H54 (cell line): ENCODE measurements at places on chromosomes 5 and 9.
A peak's percentile ranks its signal among the peaks of the same experiment; 100 is the strongest.

GRCh38 chr5:179376701-179377420, 31.6 kb upstream of the ADAMTS2 start:
- DNase-seq = no peak

GRCh38 chr9:33840381-33840780, 23.4 kb downstream of the UBE2R2 start:
- DNase-seq = no peak

GRCh38 chr5:50535393-50535792, 94.3 kb upstream of the EMB start:
- no peak for DNase-seq

DNA sequence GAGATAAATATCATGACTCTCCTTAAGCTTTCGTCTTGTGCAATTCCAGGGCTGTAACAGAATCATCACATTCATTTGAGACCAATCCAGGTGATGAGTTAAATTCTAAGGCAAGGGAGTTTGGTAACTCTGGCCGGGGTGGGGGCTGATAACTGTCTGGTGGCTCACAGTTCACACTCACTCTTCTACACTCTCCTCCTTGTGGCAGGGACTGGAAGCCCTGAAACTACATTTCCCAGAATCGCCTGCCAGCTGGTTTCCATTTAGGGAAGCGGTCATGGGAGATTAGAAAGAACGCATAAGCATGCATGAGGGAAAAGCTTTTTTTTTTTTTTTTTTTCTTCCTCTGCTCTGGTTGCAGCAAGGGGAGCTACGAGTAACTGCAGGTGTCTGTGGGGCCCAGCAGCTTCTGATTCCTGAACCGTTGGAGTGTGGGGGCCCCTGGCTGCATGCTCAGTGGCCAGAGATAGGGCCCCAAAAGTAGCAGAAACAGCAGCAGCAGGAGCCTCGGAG, 154.8 kb upstream of the TBC1D2 start:
- peak; percentile 28 for DNase-seq

DNA sequence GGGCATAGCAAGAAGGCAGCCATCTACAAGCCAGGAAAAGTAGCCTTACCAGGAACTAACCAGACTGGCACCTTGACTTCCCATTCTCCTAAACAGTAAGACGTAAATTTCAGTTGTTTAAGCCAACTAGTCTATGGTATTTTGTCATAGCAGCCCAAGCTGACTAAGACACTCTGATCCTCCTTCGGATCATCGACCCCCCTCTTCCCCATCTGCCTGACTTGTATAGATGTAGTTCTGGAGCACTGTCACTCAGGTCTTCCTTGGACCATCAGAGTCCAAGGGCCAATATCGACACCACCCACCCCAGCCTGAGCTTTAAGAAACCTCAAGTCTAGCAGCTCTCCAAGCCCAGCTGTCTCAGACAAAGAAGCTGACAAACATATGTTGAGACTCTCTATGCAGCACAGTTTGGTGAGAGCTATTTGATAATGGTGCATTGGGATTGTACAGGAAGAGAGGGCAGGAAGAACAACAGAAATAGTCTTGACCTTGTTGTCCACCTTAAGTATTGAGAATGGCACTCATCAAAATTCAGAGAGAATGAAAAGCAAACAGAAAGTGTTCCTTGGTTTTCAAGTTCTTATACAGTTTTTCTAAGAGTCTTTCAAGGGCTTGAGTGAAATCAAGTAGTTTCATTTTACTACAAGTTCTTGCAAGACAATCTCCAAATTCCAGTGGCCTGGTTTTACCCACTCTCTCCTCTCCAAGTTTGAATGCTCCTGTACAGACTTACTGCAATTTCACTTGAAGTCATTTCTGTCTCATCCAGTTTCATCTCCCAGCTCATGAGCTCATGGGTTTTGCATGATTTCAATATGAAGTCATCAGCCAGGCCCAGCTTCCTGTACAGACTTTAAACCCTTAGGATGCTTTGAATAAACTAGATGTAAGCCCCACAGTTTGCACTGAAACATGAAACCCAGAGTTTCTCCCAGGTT, 122.3 kb upstream of the RAI14 start:
- peak; percentile 35 for DNase-seq

DNA sequence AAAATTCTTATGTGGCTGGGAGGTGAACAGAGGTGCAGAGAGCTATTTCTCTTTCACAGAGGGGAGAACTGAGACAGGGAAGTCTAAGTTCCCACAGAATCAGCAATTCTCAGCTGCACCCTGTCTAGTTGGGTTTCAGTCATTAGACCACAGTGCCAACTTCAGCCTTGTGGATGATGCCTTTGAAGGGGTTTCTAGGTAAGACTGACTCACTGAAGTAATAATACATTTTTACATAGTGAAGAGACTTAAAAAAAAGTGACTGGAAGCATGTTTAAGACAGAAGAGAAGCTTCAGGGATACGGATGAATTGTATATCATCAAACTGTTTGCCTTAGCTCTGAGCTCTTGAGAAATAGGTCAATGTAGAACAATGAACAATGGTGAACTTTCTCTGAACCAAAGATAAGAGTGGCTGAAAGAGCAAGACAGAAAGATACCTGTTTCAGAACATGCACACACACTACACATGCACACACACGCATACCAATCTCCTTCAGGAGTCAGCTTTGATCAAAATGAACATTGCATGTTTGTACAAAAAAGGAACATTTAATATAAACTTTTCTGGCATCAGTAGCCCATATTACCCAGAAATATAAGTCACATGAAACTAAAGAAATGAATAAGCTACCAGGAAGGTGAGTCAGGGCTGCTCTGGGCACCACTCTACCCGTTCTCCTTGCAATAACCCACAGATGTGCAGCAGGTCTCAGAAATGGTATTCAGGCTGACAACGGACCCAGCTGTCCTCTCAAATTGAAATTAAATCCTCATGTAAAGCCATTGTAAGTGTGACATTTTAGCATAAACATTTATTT, 12.6 kb upstream of the FYB1 start:
- DNase-seq = peak; percentile 29

- DNase-seq = no peak
Observed at GRCh38 chr5:14929293-14930065, 57.9 kb upstream of the ANKH start.

- DNase-seq = peak; percentile 61
Observed at GRCh38 chr9:22446589-22446949, at the start of gene DMRTA1. Gene DMRTA1, plus strand, starts transcription at chr9:22446824. Its CDS starts 242 bp downstream, at chr9:22447066.

DNA sequence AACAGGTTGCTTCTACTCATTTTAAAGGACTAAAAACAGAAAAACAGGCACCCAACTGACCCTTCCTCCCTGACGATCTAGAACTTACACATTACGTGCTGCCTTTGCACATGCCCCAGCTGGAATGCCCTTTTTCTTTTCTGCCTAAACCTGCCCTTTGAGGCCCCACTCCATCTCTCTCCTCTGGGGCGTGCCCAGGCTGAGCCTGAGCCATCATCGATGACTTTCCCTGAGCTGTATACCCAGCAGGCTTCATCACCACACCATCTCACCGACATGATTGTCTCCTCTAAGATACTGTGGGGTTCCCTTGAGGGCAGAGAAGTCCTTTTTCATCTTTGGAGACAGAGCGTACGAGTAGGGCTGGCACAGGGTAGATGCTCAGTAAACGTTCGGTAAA, 24.1 kb upstream of the GABBR2 start:
- DNase-seq = no peak

- DNase-seq = peak; percentile 89
Observed at GRCh38 chr9:136769710-136770191, 5.4 kb upstream of the LCN15 start.

DNA sequence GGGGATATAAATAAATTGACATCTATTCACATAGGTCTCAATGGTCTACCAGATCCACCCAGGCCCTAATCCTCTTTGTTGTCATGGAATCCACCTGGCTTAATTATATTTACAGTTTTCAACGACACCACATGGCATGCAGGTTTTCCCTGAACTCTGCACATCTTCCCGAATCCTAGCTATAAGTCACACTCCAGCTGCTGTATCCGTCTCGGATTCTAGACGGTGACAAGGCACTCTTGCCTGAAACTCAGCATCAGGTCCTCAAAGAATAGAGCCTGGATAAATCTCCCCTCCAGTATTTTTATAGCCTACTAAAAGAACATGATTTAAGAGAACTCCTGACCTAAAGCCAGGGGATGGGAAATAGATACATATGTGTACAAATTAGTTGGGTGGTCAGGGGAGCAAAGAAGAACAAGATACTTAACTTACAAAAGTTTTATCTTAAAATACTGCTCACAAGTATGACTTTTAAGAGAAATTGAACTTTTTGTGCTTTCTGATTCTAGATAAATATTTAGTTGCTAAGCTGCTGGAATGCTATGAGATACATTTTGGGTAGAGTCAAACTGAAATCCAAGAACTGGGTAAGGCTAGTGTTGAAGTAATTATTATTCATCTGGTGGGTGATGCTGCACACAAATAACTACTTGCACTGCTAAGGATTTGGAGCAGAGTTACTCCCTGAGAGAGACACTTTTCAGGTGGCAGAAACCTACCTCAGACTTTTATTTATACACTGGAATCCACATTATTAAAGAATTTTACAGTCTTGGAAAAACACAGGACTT, 187.3 kb downstream of the EFNA5 start:
- no peak for DNase-seq

GRCh38 chr9:117757561-117758190, 53.5 kb downstream of the TLR4 start:
- DNase-seq = no peak

GRCh38 chr9:91147079-91147708, 214.5 kb downstream of the AUH start:
- no peak for DNase-seq

DNA sequence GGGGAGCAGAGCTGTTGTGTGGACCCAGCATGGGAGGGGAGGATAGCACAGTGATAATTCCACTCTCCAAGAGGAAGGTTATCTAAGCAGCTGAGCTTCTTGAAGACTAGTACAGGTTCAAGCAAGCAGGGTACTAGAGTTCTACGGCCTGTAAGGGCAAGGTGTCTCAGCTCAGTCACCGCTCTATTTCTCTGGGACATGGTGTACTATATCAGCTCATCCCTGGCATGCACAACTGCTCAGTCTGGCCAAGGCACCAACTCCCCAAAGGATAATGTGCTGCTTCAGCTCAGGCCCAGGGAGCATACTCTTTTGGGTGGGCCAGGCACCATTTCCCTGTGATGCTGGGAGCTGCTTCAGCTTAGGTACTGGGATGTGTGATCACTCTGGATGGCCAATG, 69.8 kb downstream of the RNF130 start:
- no peak for DNase-seq

GRCh38 chr5:176458904-176459561, 10.8 kb downstream of the FAF2 start:
- DNase-seq = no peak

GRCh38 chr5:84821924-84822323, 437.2 kb upstream of the EDIL3 start:
- no peak for DNase-seq

GRCh38 chr5:173971681-173972345, 17.2 kb upstream of the C5orf47 start:
- no peak for DNase-seq

- DNase-seq = no peak
Observed at GRCh38 chr9:100092066-100092465, 6.7 kb downstream of the ERP44 start.

DNA sequence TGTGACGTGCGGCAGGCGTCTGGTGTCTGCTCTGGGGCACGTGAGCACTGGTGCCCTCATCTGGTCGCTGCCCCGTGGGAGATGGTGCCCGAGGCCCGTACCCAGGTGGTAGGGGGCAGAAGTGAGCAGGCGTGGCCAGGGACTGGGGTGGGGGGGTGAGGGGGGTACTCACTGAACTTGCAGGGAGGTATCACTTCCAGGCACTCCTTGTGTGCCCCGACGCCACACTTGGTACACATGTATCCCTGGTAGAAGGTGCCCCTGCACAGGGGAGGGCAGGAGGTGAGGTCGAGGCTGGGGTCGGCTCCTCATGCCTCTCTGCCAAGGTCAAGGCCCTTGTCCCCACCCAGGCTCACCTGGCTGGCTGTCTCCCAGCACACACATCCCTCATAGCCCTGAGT, 45.2 kb upstream of the SARDH start:
- no peak for DNase-seq

DNA sequence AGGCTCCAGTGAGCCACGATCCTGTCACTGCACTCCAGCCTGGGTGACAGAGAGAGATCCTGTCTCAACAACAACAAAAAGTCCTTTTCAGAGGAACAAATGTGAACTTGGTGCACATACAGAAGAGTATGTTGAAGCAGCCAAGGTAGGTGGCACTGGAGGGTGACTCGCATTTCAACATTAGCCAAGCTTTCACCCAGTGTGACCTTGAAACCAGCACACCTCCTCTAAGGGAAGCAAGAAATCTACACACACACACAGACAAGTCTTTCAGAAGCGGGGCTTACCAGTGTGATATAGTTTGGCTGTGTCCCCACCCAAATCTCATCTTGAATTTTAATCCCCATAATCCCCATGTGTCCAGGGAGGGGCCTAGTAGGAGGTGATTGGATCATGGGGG, 225.2 kb downstream of the SEMA5A start:
- no peak for DNase-seq

DNA sequence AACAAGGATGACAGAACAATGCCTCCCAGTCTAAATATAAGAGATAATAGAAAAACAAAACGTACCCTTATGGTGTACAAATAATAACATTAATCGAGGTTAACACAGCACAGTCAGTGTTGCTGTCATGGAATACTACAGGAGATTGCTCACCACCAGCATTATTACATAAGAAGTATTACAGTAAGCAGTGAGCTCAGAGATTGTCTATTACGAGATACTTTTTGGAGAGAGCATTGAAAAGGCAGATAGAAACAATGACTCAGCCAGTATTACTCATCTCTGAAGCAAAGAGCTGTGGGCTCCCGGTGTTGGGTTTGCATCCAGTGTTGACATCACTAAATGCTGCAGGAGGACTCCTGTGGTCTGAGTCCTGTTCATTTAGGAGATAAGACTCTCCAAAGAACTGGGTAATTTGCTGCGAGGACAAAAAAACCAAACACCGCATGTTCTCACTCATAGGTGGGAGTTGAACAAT, 191.9 kb upstream of the SEMA6A start:
- peak; percentile 30 for DNase-seq

- DNase-seq = no peak
Observed at GRCh38 chr5:170757182-170757601, 26.3 kb upstream of the GABRP start.

DNA sequence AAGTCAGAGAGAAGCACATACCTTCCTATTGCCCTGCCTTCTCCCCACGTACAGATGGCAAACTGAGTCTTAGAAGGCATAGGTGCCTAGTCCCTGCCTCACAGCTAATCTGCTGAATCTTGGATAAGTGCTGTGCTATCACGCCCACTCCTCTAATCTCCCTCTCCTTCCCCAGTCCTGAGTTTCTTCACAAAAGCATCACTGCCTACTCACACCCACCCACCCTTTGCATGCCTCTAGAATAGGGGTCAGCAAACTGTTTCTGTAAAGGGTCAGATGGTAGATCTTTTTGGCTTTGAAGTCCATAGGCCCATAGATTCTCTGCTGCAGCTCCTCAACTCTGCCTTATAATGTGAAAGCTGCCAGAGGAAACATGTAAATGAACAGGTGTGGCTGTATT, 23.2 kb upstream of the JADE2 start:
- DNase-seq = no peak

GRCh38 chr9:136399176-136400037, 563 bp downstream of the SNAPC4 start:
- DNase-seq = peak; percentile 67
